ENCODE measurements at places on chromosomes 3 and 15. TPM values are rescaled to one million over a fixed set of nuclear protein-coding genes. Genes with fewer than 3 reads are reported as not detected.

DNA sequence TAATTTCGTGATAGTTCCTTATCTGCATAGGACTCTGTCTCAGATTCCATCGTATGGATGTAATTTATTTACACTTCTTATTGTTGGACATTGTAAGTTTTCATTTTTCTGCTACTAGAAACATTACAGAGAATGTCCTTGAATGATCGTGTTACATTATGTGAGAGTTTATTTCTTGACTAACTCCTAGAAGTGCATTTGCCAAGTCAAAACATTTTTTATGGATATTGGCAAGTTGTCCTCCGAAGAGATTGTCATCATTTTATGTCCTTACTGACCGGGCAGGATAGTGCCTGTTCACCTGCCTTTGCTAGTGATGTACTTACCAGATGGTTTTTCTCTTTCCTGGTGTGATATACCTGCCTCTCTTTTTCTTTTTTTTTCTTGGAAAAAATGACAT is 13.4 kb downstream of the ASB7 start:
- DNase-seq: no peak

DNA sequence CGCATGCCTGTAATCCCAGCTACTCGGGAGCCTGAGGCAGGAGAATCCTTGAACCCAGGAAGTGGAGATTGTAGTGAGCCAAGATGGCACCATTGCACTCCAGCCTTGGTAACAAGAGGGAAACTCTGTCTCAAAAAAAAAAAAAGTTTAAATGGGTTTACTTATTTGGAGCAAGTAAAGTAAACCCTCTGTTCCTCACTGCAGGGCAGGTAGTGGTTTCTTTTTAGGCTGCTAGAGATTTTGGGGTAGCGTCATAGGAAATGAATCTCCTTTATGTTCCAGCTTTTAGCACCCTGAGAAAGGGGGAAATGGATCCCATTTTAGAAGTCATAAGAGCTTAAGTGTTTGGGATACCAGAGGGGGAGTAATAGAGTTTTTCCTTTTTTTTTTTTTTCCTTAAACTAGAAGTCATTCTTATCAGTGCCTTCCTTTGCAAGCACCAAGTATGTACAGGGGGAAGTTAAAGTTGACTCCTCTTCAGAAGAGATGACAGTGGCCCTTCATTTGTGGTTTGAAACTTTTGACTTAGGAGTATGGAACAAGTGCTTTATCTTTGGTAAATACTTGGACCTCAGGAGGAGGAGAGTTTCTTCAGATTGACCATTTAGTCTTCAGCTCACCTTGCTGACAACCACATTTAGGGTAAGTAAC is 8.0 kb downstream of the PXK start:
- no peak for DNase-seq

DNA sequence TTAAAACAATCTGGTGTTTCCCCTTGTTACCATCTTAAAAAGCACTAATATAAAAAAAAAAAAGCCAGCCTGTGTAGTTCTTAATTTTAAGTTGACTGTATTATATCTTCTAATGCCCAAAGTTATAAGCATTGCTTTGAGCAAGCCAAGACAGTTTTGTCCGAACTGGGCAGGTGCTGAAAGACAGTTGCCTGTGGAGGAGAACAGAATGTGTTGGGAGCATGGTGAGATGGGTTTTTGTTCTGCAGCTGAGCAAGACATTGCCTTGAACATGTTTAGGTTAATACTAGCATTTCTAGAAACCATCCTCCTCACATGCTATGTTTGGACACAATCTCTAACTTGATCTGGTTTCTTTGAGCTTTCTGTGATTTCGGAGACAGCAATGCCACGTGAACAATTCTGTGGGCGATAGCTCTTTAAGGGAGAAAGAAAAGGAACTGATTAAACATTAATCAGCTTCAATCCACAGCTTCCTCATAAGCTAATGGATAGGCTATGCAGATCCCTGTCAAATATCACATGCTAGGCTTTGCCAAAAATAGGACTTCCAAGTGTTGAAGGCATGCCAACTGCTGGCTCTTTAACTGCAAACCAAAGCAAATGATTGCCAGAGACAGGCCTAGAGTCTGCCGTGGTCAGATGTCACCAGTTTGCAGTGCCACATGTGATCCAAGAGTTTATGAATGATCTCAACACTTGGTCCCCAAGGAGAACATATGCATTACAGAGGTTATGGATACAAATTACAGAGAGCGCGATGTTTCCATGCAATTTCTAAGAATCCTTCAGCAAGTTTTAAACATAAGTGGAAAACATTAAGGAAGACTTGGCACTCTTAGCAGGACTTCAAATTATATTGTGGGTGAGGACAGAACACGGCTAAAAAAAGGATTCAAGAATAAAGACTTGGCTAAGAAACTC is 428.1 kb downstream of the ROBO2 start:
- DNase-seq: peak; percentile 52

DNA sequence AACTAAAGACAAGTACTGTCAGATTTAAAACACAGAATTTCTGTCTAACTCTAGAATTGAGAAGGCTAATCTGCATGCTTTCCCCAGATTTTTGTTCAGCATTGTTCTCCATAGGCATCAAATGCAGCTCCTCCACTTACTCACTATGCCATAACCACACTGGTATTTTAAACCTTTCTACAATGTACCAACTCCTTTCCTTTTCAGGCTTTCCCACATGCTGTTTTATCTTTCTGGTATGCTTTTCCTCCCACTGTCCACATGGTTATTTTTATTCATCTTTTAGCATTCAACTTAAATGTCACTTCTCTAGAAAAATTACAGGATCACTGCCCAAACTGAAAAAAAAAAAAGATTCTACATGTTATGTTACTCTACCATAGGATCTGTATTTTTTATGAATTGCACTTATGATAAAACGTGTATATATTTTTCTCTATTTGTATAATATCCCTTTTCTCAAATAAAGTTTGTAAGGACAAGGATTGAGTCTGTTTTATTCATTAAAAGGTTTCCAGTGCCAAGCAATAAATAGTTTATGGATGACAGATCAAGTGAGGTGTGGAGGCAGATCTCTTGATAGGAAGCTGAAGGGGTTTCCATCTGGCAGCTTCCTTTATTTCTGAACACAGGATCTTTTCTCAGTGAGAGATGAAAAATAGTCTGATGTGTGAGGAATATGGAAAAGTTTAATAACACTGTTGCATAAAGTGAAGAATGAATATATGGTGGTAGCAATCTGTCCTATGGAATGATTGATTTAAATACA is 1064.5 kb downstream of the ZPLD1 start:
- DNase-seq: no peak

GRCh38 chr15:36961956-36962355 is 138.4 kb downstream of the MEIS2 start:
- no peak for DNase-seq

DNA sequence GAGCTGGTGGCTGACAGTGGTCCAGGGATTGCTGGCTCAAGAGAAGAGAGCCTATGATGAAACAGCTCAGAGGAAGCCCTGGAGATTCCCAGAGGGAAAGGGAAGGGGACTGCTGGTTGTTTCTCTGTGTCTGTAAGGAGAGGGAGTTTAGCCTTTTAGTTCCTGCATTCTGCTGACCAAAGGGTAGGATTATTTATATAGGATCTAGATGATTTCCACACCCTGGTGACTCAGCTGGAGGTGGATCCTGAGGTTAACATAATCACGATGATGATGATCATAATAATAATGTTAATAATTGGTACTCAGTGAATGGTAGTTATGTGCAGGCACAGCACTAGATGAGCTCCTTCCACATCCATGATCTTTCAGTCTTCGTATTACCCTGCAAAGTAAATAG is 144.9 kb downstream of the EPHB1 start:
- no peak for DNase-seq

DNA sequence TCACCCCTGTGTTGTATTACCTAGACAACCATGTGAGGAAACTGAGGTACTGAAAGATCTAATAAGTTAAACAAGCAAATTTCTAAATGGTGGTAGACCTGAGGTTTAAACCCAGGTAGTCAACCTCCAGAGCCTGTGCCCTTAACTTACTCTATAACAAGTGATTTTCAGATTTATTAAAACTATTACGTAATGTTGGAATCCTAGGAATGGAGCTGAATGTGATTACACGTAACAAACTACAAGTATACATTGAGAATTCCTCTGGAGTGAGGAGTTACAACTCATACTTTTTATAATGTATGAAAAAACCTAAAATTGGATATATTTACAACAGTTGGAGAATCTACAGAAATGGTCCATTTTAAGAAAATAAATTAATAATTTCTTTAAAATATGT is 18.0 kb downstream of the FAM98B start:
- DNase-seq: no peak

The SERPINI2 gene
- not detected for total RNA-seq

The MAP4 gene
- 319 TPM for total RNA-seq

DNA sequence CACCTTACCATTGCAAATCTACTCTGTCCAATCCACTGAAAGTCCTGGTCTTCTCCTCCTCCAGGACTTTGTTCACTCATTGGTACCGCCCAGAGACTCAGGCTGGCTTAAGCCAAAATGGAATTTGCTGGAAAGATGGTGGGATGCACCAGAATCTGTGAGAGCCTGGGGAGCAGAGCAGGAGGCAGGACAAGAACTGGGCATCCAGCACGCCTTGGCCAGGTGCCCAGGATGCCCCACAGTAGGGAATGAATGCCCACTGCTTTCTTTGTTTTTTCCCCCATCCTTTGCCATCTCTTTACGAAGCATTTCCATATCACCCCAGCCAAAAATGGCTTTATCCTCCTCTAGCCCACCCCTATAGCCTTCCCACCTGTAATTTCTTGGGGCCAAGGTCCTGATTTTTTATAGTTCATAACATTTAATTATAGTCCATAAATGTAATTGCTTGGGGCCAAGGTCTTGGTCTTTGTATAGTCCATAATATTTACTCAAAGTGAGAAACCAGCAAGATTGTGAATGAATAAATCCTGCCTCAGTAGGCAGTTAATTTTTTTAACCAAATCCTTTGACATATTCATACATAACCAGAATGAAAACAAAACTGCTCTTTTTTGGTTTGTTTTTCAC is 23.3 kb upstream of the IREB2 start:
- DNase-seq: no peak

The KNL1 gene
- 4.0 TPM for total RNA-seq

The PPP1R14D gene
- not detected for total RNA-seq

GRCh38 chr15:63517628-63518027 is 13.2 kb downstream of the USP3 start:
- DNase-seq: no peak

GRCh38 chr3:52339612-52340011 is 23.5 kb downstream of the DNAH1 start:
- DNase-seq: no peak

DNA sequence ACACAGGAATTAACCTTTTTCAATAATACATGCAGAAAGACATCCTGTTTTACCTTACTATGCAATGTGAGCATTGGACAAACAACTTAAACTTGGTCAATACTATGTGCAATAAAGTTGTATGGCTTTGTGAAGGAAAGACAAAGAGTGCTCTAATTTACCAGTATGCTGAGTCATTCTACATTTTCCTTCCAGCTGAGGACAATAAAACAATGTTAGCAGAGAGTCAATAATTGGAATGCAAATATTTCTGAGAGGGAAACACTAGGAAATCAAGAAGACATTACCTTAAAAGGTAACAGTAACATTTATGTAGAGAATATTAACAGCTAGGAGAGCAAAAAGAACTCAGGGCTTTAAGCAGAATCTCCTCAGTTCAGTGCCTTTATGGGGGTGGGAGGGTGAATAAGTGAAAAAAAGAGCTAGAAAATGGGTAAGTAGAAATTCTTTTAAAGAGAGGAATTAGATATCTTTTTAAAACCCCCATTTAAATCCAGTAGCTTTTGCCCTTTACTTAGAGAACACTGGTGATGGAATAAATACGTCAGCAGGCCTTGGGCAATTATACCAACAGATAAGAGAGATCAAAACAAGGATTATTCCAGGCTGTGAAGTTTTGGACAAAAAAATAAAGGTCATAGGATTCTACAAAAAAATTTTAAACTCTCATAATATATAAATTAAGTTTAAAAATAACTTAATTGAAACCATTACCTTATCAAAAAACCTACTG is 11.6 kb upstream of the HGD start:
- no peak for DNase-seq

The IL12A gene
- not detected for total RNA-seq

The UACA gene
- 5.2 TPM for total RNA-seq

- no peak for DNase-seq
Observed at GRCh38 chr15:26537663-26538062, 235.2 kb downstream of the GABRB3 start.

DNA sequence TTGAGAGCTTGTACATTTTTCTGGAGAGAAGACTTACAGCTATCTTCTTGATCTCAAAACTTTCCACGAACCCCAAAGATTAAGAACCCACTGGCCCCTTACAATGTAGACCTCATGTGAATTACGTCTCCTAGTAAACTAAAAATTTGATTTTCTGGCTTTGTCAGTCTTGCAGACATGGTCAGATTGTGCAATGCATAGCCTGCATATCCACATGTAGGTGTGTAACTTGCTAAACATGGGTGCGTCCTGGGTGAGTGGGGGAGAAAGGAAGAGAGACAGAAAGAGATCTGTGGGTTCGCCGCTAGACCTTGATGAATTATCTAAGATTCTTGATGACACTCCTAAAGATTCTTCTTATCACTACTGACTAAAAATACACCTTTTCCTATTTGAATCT is 561.2 kb upstream of the MDFIC2 start:
- no peak for DNase-seq
